Esophagus squamous epithelium (tissue), 5 donors: ENCODE measurements at places on chromosomes 11 and 22.

DNA sequence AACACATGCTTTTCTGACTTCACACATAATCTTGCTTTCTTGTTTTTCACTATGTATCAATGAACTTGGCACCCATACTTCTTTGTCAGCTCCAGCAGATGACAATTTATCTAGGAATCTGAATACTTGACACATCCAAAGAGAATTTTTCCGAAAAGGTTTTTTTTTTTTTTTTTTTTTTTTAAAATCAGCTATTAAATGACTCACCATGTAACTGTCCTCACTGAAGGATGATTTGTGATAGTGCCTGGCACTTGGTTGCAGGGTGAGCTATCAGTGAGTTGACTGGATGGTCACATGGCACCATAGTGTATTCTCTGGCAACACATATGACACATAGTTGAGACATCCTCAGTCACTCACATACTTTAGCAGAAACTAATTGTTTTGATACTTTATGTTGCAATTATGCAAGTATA, 133.4 kb upstream of the E2F8 start:
- no peak for DNase-seq

- DNase-seq = no peak
Observed at GRCh38 chr11:123371506-123372297, 58.4 kb upstream of the GRAMD1B start.

DNA sequence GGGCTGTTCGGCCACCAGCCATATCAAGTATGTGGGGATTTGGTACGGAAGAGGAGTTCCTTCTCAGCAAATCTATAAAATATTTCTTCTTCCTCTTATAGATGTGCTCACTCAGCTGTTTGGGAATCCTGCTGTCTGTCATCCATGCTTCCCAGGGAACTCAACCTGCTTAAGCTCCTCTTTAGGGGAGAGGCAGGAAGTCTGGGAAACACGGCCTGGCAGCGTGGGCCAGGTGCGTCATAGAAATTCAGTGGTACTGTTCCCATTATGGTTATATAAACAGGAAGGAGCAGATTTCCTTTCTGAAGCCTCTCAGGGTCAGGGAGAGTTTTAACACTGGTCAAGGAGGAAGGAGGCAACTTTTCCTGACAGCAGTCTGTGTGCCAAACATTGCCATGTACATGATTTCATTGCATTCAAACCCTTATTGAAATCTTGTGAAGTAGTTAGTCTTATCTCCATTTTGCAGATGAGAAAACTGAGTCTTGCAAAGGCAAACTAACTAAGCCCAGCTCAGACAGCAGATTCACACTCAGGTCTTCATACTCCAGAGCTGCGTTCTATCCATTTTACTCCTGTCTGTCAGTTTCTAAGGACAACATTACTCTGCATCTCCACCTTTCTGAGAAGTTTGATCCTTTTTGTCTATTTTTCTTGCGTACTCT, 35.4 kb upstream of the AMOTL1 start:
- DNase-seq = no peak

- DNase-seq = no peak
Observed at GRCh38 chr22:17888855-17889254, 114.6 kb upstream of the BID start.

DNA sequence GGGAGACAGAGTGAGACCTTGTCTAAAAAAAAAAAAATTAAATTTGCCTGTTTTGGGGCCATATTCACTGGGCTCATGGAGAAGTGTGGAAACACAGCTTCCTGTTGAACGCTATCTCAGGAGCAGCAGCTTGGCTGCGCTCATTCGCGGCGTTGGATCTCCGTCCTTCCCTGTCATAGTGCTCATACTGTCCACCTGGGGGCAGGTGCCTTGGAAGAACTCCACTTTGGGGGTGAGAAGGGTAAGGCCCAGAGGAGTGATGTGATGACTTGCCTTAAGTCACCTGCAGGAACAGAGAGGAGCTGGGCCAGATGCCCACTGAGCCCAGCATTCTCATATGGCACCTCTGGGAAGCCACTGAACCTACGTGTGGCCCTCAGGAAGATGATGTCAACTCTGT, 82.8 kb downstream of the CABIN1 start:
- DNase-seq = no peak

GRCh38 chr11:19935507-19935906, 222.9 kb downstream of the NAV2 start:
- no peak for DNase-seq

- no peak for DNase-seq
Observed at GRCh38 chr11:114280696-114281095, 15.5 kb upstream of the NNMT start.

GRCh38 chr22:26393929-26394328, 35.1 kb upstream of the ASPHD2 start:
- DNase-seq = no peak

DNA sequence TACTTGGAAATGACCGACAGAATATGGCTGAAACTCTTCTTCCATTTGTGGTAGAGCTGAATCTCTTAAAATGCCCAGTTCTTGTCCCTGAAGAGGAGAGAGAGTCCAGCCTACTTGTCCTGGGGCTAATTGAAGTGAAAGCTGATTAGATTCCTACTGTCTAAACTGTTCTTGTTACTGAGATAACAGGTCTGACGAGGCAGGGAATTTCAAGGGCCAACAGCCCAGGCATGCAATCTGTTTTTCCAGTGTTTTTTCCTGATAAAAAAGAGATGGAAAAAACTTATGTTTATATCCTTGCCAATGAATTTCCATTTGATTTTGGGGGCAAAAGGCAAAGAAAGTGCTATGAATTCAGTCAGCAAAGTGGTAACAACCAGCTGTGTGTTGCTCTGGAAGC, 195.5 kb downstream of the ETS1 start:
- no peak for DNase-seq

- no peak for DNase-seq
Observed at GRCh38 chr11:100759856-100760255, 72.8 kb downstream of the ARHGAP42 start.

- no peak for DNase-seq
Observed at GRCh38 chr11:132126973-132127899, 756.8 kb downstream of the NTM start.

DNA sequence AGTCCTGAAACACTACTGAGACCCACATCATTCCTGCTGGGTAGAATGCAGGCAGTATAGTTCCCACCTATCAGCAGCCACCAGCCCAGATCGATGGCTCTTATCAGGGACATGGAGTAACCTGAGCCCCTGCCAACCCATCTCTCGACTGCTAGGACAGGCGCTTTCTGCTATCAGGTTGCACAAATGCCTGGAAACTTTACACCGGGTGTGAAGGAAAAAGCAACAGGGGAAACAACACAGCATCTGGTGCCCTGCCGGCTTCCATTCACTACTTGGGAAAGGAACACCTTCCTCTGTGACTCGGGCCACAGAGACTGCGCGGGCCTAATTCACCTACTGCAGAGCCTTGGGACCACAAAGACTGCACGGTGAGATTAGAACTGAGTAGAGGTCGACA, 18.5 kb downstream of the RBFOX2 start:
- DNase-seq = no peak

GRCh38 chr11:48116437-48117228, 100.0 kb upstream of the OR4B1 start:
- DNase-seq = no peak

GRCh38 chr11:135073381-135073780, 661.3 kb upstream of the B3GAT1 start:
- no peak for DNase-seq

DNA sequence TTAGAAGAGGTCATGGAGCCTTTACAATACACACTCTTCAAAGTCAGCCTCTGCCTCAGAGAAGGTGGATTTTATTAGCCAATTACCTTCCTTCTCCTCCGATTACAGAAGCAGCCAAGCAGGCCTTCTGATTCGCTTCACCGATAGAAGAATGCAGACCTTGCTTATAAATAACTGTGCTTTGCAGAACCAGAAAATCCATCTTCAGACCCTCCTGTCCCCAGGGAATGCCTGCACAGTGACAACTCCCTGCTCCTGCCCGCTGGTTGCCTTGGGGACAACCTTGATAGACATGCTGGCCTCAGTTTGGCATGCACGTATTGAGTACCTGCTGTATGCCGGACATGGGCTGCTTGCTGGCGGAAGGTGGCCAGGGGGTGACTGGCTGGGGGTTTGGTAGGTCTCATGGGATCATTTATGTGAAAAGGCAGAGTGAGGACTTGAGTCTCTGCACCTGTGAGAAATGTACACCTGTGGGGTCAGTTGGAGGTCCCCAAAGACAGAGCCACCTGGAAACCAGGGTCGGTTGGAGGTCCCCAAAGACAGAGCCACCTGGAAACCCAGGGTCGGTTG, 1238.7 kb downstream of the BRD1 start:
- no peak for DNase-seq

DNA sequence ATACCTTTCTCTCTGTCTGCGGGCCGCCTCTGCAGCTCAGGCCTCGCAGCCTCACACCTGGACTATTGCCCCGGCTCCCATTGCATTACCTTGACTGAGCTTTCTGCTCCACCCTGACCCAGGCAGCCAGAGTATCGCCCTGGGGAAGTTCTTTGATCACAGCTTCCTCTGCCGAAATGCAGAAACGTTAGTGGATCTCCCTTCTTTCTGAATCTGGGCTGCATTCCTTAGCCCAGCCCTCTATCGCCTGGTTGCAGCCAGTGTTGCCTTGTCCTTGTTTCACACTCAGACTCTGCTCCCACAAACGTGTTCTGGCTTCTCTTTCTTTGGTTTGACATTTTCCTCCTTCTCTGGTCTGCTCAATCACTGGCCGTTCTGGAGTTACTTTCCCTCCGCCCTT, 195.7 kb downstream of the ADAMTS15 start:
- no peak for DNase-seq

DNA sequence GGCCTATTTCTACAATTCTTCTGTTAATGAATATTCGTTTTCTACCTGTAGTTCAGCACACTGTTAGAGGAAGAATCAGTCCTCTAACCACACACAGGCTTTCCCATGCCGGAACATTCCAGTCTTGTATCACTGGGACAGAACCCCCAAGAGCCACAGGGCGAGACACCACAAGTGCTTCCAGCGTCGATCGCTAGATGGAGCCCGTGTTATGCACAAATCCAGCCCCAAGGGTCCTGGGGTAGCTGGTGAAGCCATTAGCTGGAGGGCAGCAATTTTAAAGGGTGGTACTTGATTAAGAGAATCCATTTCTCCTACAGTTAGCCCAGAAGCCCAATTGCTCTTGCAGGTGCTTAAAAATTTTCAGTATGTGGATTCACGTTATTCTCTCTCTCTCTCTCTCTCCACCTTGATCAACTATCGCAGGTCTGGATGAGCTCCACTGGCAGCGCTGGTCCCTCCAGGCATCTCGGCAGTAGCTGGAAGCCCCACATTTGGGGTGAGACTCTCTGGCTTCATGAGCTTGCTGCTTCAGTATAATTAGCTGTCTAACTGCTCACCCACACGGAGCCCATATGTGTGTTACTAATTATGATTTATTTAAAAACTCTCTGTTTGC, 148.2 kb upstream of the SNX19 start:
- no peak for DNase-seq

DNA sequence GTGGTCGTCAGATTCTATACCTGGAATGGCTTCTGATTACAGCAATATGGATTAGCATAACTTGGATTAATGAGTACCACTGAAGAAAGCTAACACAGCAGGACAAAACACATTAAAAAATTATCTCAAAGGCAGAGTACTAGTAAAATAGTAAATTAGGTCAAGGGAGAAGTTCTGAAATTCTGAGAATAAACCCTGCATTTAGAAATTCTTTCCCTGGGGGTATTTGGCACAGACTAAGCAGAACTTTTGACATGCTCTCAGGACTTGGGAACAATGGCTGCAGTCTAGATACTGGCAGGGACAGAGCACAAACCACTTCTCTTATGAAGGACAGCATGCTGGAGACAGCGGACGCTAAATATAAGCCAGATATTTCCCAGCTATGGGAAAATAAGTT, 85.6 kb upstream of the GRIA4 start:
- DNase-seq = no peak

- no peak for DNase-seq
Observed at GRCh38 chr11:57213342-57214097, 23.5 kb downstream of the APLNR start.

DNA sequence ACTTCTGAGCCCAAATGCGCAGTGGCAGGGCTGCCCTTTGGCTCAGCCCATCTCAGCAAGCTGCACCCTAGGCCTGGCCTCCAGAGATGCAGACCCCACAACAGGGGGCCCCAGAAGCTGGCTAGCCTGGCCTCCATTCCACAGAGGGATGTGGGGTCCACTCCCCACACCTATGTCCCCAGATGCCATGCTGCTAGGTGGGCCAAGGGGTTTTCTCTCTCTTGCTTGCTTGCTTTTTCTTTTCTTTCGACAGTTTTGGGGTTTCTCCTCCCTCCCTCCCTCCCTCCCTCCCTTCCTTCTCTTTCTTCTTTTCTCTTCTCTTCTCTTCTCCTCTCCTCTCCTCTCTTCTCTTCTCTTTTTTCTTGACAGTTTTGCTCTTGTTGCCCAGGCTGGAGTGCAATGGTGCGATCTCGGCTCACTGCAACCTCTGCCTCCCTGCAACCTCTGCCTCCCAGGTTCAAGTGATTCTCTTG, 9.6 kb downstream of the SCARF2 start:
- no peak for DNase-seq

DNA sequence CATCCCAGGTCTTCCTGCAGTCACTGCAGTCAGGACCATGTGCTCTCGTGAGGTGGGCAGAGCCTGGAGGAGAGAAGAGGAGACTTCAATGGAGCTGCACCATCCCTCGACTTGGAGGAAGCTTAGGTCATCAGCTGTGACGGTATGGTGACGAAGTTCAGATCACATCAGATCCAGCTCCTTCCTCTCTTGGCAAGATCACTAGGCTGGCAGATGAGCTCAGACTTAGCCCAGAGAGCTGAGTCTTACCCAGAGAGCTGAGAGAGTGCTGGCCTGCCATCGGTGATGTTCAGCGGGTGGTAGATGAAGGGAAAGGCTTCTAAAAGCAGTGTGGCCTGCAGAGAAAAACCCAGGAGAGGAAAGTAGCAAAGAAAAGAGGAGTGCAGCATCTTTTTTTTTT, 1.8 kb upstream of the SLC15A3 start:
- no peak for DNase-seq

DNA sequence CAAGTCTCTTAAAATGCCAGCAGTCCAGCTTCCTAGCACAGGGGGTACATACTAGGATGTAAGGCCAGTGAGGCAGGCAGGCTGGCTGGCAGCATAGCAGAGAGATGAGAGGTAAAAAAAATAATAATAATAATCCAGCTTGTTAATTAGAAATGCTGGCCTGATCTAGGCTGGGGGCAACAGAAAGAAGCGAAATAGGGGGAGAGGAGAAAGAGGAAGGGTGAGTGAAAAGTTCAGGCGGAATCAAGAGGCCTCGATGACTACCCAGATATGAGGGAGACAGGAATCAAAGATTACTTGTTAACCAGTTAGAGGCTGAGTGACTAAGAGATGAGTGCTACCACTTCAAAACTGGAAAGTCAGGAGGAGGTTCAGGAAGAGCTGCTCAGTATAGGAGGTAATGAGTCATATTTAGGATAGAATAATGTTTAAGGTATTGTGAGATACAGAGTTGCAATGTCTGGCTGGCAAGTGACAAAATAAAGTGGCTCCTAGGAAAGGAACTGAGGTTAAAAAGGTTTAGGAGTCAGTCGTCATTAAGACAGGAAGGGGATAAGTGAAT, 2.8 kb downstream of the ALKBH8 start:
- DNase-seq = no peak

- no peak for DNase-seq
Observed at GRCh38 chr22:40919446-40919845, 31.7 kb upstream of the RBX1 start.
